ENCODE measurements at places on chromosomes 12 and 14.

GRCh38 chr14:100295376-100296105 is 10.7 kb downstream of the SLC25A29 start:
- DNase-seq, result no peak

DNA sequence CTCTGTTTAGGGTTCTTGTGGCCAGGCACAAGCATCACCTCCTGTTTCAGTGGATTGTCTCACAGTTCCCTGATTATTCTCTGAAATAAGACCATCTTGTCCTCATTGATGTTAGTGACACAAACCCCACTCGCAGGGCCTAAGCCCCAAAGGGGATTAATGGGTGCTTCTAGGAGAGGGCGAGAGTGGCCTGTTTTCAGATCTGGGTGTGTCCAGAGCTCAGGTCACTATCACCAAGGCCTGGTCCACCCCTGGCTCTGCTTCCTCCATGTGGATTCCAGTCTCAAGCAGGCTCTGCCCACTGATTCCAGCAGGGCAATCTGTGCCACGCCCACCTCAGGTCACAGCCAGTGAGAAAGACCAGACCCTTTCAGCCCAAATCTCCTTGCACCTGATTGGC is 361.9 kb downstream of the ADGRD1 start:
- no peak for DNase-seq

DNA sequence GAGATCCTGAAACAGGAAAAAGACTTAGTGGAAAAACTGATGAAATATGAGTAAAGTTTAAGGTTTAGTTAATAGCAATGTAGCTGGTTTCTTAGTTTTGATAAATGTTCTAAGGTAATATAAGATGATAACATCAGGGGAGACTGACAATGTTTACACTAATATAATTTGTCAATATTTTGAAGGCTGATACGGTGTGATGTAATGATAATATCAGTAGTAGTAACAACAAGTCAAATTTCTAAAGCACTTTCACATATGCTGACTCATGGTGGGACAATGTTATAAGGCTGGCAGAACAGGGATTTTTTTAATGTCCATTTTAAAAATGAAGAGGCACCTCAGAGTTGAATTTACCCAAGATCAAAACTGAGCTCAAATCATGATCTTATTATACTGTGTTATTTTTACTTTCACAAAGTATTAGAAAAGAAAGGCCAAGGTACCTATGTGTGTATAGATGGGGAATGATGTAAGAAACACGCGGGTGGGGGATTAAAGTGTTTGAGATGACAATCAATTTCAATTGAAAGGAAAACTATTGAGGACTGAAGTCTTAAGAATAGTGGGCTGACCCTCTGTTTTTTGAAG is 2.4 kb upstream of the FLRT2 start:
- no peak for DNase-seq

DNA sequence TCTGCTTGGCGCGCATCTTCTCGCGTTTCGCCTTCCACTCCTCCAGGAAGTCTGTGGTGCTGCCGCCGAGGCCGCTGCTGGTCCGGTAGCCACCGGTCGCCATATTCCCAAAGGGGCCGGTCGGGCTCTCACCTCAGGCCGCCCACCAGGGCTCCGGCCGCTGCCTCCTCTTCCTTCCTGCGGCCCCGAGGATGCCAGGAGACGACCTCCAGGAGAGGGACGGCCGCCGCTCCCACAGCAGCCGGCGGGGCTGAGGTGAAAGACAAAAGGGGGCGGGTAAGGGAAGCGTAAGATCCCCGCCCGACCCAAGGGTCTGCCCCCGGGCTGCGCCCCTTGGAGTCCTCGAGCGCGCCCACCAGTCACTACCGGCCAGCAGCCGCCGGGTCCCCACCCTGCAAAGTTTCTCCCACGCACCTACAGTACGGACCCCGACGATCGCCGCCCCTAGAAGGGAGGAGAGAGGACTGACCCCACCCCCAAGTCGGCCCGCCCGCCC is 574 bp downstream of the PAWR start:
- no peak for DNase-seq

GRCh38 chr14:70014406-70015095 is 135.3 kb downstream of the SMOC1 start:
- no peak for DNase-seq

DNA sequence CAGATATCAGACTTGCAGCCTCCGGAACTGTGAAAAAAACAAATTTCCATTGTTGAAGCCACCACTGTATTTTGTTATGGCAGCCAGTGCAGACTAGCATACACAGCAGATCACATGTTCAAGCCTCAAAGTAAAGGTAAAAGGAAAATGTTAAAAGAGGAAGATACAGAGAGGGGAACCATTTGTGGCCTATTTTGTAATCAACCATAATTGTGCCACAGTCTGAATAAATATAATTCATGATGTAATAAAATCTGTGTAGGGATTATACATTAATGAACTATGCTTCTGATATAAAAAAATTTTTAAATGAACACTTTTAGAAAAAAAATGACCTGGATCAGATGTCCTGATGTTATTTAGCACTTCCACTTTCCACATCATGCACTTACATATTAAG is 79.6 kb downstream of the SLC16A7 start:
- DNase-seq, result no peak

- DNase-seq, result no peak
Observed at GRCh38 chr12:14777271-14777670, 26.0 kb downstream of the WBP11 start.

DNA sequence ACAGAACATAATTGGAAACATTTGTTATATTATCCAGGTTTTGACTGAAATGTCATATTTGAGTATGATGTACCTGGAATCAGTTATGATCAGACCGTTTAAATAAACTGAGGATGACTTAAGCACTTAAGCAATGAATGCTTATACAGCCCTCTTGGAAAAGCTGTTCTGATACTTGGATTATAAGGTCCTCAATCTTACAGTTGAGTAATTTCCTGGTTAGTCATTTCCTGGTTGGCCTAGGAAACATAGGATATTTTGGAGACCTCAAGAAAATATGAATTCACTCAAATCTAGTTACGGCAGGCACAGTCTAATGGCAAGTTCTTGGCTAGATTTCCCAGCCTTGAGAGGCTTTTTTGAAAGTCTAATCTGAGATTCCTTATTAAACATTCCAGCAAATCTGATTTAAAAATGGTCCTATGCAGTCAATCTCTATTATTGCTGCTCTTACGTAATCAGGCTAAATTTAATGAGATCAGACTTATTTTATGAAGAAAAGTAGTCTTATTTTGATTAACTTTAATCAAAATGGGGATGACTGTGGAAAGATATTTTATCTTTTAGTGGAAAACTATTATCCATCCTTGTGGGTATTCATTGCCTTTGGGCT is 447.2 kb downstream of the SNAPC1 start:
- no peak for DNase-seq

DNA sequence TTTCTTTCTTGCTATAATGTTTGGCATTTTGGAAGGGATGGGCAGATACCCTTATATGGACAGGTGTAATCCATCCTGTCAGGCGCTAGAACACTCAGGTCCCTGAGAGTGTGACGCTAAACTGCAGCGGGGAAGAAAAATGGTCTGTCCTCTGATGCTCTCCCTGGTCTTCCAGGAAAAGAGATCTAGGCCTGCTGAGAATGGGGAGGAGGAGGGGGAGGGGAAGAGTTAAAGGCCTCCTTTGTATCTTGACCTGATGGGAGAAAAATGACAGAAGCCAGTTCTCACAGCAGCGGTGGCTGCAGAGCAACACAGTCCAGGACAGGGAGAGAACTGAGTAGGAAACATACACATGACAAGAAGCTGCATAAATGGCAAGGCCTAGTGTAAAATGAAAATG is 61.1 kb downstream of the RPS6KA5 start:
- DNase-seq, result no peak

- no peak for DNase-seq
Observed at GRCh38 chr14:105473677-105474482, 741 bp upstream of the CRIP2 start.

GRCh38 chr12:48536602-48537001 is 11.2 kb downstream of the OR8S1 start:
- DNase-seq, result no peak

DNA sequence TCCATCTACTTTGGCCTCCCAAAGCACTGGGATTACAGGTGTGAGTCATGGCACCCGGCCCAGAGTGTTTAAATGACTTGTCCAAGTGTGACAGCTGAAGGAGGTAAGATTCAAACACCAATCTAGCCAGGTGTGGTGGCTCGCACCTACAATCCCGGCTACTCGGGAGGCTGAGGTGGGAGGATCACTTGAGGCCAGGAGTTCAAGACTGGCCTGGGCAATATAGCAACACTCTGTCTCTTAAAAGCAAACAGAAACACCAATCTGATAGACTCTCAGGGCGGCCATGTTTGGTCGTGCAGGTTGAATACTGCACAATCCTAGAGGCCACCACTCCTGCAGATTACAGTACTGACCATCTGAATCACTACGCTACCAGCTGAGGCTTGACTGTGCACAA is 68.7 kb downstream of the RBM19 start:
- DNase-seq, result no peak

DNA sequence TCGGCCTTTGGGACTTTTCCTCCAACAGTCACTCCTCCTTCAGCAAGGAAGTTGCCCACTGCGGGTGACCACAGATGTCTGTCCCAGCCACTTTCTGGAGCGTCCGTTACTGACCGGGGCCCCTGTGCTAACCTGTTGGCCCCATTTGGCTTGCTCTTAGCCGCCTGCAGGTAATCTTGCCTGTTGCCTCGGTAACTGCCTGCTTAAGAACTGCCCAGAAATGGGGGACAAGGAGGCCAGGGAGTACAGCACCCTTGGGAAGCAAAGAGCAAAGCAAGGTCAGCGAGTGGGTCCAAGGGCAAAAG is 338.8 kb upstream of the SFSWAP start:
- DNase-seq, result no peak

DNA sequence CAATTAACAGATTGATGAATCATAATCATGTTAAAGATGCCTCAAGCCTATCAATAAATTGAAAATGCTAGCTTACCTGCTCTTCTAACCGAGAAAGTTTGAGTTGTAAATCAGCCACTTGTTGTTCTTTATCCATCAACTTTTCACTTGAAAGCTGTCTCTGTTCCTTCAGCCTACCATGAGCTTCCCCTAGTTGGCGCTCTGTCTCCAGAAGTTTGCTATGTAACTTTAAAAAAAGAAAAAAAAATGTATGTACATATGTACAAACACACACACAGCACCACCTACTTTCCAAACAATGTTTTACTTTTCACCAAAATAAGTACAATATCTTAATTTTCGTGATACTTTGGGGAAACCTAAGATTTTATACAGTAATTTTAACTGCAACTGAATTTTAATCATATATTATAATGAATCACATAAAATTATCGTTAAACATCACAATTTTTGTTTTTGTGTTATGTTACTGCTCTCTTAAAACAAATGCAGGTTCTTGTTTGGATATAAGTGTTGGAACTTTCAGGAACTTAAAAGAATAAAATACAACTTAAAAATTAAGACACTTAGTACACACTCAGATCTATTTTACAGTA is 101.2 kb downstream of the EEA1 start:
- DNase-seq, result no peak

- DNase-seq, result no peak
Observed at GRCh38 chr12:90290980-90291975, 582.6 kb upstream of the ATP2B1 start.

DNA sequence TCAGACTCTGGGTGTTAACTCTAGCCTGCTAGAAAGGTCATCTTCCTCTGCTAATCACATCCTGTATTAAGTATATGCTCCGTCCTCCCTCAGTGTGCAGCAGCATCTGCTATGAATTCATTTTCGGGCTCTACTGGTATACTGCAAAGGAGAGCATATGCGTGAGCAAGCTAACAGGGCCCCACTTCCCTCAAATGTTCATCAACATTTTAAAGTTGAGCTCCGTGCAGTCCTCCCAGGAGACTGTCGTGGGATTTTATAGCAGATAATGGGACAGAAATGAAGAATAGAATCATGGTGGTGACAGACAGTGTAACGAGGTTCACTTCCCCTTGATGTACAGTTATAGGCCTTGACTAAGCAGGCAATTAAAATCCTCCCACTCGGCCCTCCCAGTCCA is 131.7 kb downstream of the PLXNC1 start:
- DNase-seq, result no peak

- no peak for DNase-seq
Observed at GRCh38 chr12:17588968-17589367, 501.0 kb downstream of the RERGL start.

DNA sequence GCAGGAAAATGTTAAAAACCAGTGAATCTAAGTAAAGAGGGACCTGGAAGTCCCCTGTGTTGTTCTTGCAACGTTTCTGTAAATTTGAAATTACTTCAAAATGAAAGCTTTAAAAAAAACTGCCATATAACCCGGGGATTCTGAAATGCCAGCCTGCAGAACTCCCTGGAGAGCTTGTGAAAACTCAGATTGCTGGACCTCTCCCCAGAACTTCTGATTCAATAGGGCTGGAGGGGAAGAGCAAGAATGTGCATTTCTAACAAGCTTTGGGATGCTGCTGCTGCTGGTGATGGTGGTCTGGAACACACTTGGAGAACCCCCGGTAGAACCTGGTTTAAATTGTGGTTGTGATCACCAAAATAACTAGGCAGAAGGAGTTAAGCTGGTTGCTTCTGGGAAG is 300.0 kb upstream of the NOS1 start:
- DNase-seq, result no peak

DNA sequence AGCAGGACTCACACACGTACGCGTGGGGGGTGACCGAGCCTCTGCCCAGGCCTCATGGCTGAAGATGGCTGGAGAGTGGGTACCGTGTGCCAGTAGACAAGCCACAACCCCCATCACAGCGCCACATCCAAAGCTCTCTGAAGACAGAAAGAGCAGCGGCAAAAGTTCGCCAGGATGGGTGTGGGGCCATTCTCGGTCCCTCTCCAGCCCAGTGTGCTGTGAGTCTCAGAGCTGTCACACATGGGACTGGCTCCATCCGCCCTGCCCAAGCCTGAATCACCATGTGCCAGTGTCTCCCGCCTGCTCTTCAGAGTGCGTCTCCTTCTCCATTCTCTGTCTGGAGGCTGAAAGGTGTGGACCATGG is 5.7 kb downstream of the TMEM179 start:
- no peak for DNase-seq

GRCh38 chr12:88638966-88639760 is 58.9 kb upstream of the KITLG start:
- no peak for DNase-seq

- no peak for DNase-seq
Observed at GRCh38 chr12:52442600-52443061, 8.5 kb upstream of the KRT75 start.

DNA sequence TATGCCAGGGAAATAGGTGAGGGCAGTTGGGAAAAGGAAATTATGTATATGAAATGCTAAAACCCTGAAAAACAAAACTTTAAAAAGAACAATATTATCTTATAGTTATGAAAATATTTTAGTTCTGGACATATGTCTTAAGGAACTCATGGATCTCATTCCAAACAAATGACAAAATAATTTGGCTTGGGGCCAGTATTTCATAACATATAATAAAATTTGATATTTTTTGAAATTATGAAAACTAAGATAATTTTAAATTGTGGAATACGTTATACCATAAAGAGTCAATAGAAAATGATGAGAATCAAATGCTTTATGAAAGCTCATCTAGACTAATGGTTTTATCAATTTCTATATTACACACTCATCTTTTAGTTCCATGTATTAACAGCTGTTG is 173.8 kb upstream of the DCN start:
- no peak for DNase-seq

Measured in cortex of kidney (tissue), 1 donor.